Omental fat pad (tissue), 4 donors: ENCODE measurements at places on chromosomes 16 and 17.

DNA sequence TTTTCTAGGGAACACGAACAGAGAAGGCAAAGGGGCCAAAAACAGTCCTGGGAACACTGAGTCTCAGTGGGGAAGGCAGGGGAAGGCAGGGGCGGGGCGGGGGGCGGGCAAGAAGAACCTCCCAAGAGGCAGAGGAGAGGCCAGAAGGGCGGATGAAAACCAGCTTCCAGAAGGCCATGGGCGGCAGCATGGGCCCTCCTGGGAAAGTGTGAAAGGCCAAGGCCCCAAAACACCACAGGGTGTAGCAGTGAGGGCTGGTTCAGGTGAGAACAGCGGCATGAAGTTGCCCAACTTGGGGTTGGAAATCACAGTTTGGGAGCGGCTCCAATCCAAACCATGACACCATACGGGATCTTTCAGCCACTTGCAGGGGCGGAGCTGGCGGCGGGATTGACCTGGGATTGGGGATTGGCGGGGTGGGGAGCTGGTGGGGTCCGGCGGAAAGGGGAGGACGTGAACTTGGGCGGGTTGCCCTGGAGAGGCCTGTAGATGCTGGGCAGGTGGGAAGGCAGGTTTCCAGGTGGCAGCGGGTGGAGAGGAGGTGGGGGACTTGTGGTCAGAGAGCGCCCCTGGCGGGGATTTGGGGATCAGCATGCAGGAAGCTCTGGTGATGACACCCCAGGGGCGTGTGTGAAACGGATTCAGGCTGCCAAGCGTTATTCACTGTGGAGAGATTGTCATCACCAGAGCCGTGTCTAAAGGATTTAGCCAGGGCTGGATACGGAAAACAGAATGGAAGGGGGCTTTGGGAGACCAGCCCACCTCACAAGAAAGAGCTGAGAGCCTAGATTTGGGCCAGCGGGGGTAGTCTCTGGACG is 80.9 kb downstream of the ARHGAP23 start:
- DNase-seq: no peak

DNA sequence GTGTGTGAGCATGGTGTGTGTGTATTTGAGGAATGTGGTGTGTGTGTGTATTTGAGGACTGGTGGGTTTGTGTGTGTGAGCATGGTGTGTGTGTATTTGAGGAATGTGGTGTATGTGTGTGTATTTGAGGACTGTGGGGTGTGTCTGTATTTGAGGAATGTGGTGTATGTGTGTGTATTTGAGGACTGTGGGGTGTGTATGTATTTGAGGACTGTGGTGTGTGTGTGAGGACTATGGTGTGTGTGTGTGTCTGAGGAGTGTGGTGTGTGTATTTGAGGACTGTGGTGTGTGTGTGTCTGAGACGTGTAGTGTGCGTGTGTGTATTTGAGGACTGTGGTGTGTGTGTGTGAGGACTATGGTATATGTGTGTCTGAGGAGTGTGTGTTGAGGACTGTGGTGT is 18.0 kb upstream of the CACNG1 start:
- DNase-seq: no peak

GRCh38 chr17:73052923-73053322 is 39.6 kb downstream of the SLC39A11 start:
- no peak for DNase-seq

- no peak for DNase-seq
These were observed 544 bp downstream of the CCP110 start for GRCh38 chr16:19524356-19524615.

DNA sequence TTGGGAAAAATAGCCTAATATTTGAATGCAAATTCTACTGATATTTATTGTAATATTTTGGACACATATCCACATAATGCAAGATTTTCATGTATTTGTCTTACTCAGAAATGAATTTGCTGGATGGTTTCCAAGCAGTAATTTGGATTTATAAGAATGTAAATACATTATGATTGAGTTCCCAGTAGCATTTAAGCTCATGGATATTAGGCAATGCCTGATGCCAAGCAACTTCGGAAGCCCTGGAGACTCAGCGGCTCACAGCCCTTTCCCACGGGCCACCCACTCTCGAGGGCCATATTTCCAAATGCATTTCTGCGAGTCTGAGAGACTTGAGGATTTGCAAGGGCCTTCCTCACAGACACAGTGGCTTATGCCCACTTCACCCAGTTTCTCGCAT is 62.1 kb upstream of the MYOCD start:
- DNase-seq: no peak

GRCh38 chr16:80084614-80085013 is 456.2 kb upstream of the DYNLRB2 start:
- DNase-seq: no peak

DNA sequence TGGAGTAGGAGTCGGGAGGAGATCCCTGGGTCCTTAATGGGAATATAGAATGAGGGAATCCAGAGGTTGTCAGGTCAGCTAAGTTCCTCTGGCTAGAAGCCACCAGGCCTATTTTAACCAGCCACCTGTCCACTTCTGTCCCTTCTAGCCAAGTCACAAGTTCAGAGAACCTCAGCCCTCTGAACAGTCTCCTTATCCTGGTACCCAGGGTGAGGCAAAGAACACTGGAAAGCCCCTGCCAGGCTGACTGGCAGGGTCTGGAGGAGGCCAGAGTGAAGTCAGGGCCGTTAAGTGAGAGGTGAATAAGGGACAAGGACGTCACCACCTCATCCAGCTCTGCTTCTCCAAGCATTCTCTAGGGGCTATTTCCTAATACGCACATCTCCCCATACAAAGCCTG is 2.7 kb downstream of the CTDNEP1 start:
- no peak for DNase-seq

- no peak for DNase-seq
These were observed 8.0 kb upstream of the ZNF500 start for GRCh38 chr16:4775005-4775404.

GRCh38 chr17:44584443-44584842 is 27.2 kb downstream of the FZD2 start:
- no peak for DNase-seq

GRCh38 chr17:78937561-78937960 is 12.4 kb upstream of the TIMP2 start:
- DNase-seq: no peak

DNA sequence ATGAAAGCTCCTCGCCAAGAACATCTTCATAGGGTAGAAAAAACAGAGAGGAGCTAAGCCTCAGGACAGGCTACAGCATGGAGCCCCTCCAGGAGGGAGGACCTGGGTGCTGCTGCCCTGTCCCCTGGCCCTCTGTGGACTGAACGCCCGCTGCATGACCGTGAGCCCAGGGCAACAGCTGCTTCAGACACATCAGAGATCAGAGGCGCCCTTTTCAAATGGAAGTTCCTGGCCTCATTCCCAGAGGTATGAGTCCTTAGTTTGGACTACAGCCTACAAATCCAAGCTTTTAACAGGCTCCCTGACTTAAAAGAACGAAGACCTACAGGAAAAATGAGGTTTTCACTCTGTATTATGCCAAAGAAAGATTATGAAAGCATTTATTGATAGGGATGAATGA is 48.5 kb downstream of the ZNF18 start:
- DNase-seq: no peak

GRCh38 chr17:55366020-55366481 is 55.6 kb downstream of the MMD start:
- no peak for DNase-seq

DNA sequence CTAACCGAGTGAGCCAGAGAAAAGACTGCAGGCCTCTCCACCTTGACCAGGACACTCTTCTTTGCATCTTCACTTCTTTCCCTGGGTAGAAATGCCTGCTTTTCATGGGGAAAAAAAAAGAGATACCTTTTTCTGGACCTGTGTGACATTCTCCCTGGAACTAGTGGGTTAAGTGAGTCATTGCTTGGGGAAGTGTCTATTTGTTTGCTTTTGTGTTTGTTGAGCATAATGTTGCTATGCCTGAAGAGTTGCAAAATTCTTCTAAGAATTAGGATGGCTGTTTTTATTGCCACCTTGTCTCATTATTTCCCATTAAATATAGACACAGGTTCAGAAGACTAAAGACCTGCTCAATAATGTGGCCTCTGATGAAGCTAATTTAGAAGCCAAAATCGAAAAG is 18.8 kb downstream of the CLUAP1 start:
- DNase-seq: no peak

DNA sequence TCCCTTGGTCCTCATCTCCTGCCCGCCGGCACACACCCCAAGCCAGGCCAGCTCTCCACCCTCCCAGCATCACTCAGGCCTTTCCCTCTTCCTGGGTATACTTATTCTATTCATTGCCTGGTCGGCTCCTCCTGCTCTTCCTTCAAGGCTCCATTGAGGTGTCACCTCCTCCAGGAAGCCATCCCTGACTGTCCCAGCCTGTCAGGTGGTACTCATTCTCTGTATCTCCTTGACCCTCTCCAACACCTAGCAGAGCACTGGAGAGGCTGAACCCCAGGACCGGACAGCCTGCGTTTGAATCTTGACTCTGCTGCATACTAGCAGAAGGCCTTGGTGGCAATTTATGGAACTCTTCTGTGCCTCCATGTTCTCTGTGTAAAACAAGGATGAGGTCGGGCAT is 428 bp upstream of the TNFRSF13B start:
- no peak for DNase-seq

DNA sequence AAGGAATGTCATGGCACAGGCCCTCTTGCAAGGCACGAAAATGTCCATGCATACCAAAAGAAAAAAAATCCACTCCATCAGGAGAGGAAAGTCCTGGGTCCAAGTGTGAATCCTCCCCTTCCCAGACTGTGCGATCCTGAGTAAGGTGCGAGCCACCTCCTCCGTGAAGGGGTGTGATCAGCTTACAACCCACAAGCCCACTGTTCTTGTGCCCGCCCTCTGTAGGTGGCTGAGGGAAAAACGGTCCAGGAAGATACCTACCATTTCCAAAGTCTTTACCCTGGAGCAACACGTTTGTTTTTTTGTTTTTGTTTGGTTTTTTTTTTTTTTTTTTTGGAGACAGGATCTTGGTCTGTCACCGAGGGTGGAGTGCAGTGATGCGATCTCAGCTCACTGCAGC is 116.5 kb downstream of the ZNF423 start:
- DNase-seq: no peak

GRCh38 chr16:64440005-64440404 is 681.9 kb downstream of the CDH11 start:
- DNase-seq: no peak

GRCh38 chr17:40531051-40531991 is 29.9 kb upstream of the TNS4 start:
- DNase-seq: no peak

DNA sequence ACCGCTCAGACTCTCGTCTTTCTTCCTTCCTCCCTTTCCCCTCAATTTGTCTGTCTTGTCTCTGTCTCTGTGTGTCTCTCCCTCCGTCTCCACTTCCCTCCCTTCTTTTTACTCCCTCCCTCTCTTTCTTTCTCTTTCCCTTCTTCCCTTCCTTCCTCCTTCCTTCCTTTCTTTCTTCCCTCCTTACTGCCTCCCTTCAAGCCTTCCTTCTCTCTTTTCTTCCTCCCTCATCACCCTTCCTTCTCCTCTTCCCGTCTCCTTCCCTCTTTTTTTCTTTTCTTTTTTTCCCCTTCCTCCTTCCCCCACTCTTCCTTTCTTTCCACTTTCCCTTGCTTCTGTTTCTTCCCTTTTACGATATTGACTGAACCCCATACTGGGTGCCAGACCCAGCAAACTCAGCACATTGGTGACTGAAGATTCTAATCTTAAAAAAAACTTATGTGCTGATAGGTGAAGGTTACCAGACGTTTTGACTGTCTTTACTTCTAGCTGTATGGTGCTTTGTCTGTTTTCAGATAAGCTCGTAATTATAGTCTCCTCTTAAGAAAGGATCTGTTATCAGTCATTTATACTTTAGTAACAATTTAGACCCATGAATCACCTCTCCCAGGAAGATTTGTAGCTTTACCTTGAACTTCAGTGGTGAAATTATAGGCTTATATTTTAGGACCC is 481 bp upstream of the BRD7 start:
- no peak for DNase-seq

GRCh38 chr16:89104930-89105571 is 11.4 kb downstream of the ACSF3 start:
- no peak for DNase-seq

- no peak for DNase-seq
These were observed 5.7 kb downstream of the FAM20A start for GRCh38 chr17:68595496-68595895.

DNA sequence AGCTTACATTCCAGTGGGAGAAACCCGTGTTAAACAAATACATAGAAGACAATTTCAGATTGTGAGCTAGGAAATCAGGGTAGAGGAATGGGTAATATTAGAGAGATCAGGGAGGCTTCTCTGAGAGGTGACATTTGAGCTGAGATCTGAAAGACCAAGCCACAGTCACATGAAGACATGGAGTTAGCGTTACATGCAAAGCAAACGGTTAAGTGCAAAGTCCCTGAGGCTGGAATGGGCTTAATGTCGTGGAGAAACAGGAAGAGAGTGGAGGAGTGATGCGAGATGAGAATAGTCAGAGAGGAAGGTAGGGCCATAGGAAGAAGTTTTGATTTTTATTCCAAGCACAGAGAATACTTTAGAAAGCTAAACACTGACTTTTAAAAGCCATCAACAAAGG is 246.1 kb downstream of the IRX3 start:
- DNase-seq: no peak

- DNase-seq: no peak
These were observed 7.6 kb downstream of the EXOC7 start for GRCh38 chr17:76095943-76096342.

GRCh38 chr16:85235991-85236817 is 123.9 kb upstream of the CIBAR2 start:
- DNase-seq: no peak

- DNase-seq: no peak
These were observed 90.8 kb upstream of the FOXF1 start for GRCh38 chr16:86419518-86419917.

DNA sequence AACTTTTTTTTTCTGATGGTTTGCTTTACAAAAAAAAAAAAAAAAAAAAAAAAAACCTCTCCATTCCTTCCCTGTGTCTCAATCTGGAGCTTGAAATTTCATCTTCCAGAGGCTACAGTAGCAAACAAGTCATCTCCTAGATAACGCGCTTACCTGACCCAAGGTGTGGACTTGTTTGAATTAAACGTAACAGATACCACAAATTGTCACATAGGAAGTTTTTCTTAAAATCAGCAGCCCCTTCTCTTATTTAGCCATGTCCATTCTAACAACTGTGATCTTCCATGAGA is 2.0 kb downstream of the STAT5B start:
- no peak for DNase-seq

- DNase-seq: no peak
These were observed 68.0 kb downstream of the AMFR start for GRCh38 chr16:56357241-56357764.

GRCh38 chr17:16873174-16874035 is 98.5 kb downstream of the TNFRSF13B start:
- no peak for DNase-seq

DNA sequence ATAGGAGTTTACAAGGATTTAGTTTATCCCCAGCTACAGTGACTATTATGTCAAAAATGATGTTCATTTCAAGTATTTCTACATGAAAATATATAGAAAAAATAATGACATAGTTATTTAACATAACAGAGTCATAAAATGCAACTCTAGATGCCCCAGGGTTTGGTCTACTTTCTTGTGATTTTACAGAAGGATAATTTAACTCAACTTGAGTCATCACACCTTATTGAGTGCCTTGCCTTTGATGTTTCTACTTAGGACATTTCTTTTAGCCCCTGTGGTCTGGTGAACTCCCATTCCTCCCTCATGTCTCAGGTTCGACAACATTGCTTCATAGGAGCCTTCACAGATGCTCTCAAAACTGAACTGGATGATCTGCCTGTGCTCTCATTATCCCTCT is 2.0 kb downstream of the KRT20 start:
- DNase-seq: no peak

GRCh38 chr17:12536021-12536420 is 129.7 kb upstream of the MYOCD start:
- DNase-seq: no peak
